Endothelial cell of coronary artery (primary cell): ENCODE measurements at places on chromosomes 12 and 14. TPM values are rescaled to one million over a fixed set of nuclear protein-coding genes. Genes with fewer than 3 reads are reported as not detected.

The SLC4A8 gene
- 4.9 TPM in 2 replicates for total RNA-seq

The ABCC9 gene
- under 0.01 and 0.19 TPM in 2 replicates for total RNA-seq

The HNF1A gene
- not detected in 2 replicates for total RNA-seq

The TSPAN19 gene
- 0.09 TPM in 1 of 2 replicates, not detected in the other for total RNA-seq

The AICDA gene
- not detected in 2 replicates for total RNA-seq

The LAG3 gene
- under 0.01 and 0.09 TPM in 2 replicates for total RNA-seq

The KLHL42 gene
- 23.2 and 40.4 TPM in 2 replicates for total RNA-seq

The NGB gene
- total RNA-seq: not detected in 2 replicates

The L2HGDH gene
- 3.7 and 3.9 TPM in 2 replicates for total RNA-seq

The GPR132 gene
- total RNA-seq: 0.18 TPM in 1 of 2 replicates, not detected in the other

The CLEC1A gene
- 2.4 and 15.2 TPM in 2 replicates for total RNA-seq

The RNASE2 gene
- not detected in 2 replicates for total RNA-seq

The FGD6 gene
- total RNA-seq: 8.9 and 13.2 TPM in 2 replicates

The SLC8A3 gene
- total RNA-seq: 0.09 and 1.4 TPM in 2 replicates

The MFAP5 gene
- total RNA-seq: under 0.01 and 1.0 TPM in 2 replicates

The TPH2 gene
- total RNA-seq: not detected in 2 replicates

The KRT79 gene
- total RNA-seq: 0.28 TPM in 1 of 2 replicates, not detected in the other

The M6PR gene
- 271 and 288 TPM in 2 replicates for total RNA-seq

The CDCA3 gene
- total RNA-seq: 5.0 and 14.8 TPM in 2 replicates

The POLR3B gene
- 11.5 and 12.2 TPM in 2 replicates for total RNA-seq

The NPC2 gene
- total RNA-seq: 161 and 208 TPM in 2 replicates

The PRB2 gene
- total RNA-seq: not detected in 2 replicates

The VSIG10 gene
- 16.1 and 22.9 TPM in 2 replicates for total RNA-seq

The RPL10L gene
- not detected in 2 replicates for total RNA-seq

The DDX54 gene
- 38.2 and 43.4 TPM in 2 replicates for total RNA-seq

The TCL1B gene
- total RNA-seq: not detected in 2 replicates

The KERA gene
- total RNA-seq: not detected in 2 replicates

The NINJ2 gene
- total RNA-seq: 0.28 and 0.90 TPM in 2 replicates

The CPNE6 gene
- total RNA-seq: not detected in 2 replicates

The TSHR gene
- total RNA-seq: not detected in 2 replicates

The ITGB7 gene
- 0.18 and 0.38 TPM in 2 replicates for total RNA-seq

The LUM gene
- 0.18 and 1.2 TPM in 2 replicates for total RNA-seq

The SPIC gene
- total RNA-seq: not detected in 2 replicates

The TMEM52B gene
- not detected in 2 replicates for total RNA-seq

The FOXG1 gene
- total RNA-seq: under 0.01 TPM in 1 of 2 replicates, not detected in the other

The SRRM4 gene
- total RNA-seq: not detected in 2 replicates

The SLC39A2 gene
- total RNA-seq: not detected in 2 replicates

The RFX4 gene
- not detected in 2 replicates for total RNA-seq

The ST8SIA1 gene
- 0.09 TPM in 2 replicates for total RNA-seq

The CD4 gene
- total RNA-seq: 0.09 TPM in 1 of 2 replicates, not detected in the other

The RNF212B gene
- not detected in 2 replicates for total RNA-seq

The TROAP gene
- 3.5 and 10.7 TPM in 2 replicates for total RNA-seq

The DCN gene
- total RNA-seq: 0.36 and 21.3 TPM in 2 replicates

The SSTR1 gene
- 0.09 and 0.94 TPM in 2 replicates for total RNA-seq

The BEST3 gene
- total RNA-seq: 0.09 TPM in 1 of 2 replicates, not detected in the other

The NCOR2 gene
- total RNA-seq: 33.2 and 69.6 TPM in 2 replicates

The HPD gene
- not detected in 2 replicates for total RNA-seq

The TMTC1 gene
- 2.8 and 45.8 TPM in 2 replicates for total RNA-seq

The PLXNC1 gene
- 0.09 and 0.28 TPM in 2 replicates for total RNA-seq

The IL22 gene
- not detected in 2 replicates for total RNA-seq

The USP15 gene
- total RNA-seq: 86.5 and 88.6 TPM in 2 replicates

The TAS2R46 gene
- 1.3 and 3.1 TPM in 2 replicates for total RNA-seq

The TSPAN8 gene
- 0.94 and 0.99 TPM in 2 replicates for total RNA-seq

The PSMA3 gene
- 95.5 and 129 TPM in 2 replicates for total RNA-seq

The TMEM63C gene
- total RNA-seq: 0.72 and 0.75 TPM in 2 replicates

The PZP gene
- total RNA-seq: 0.47 and 1.5 TPM in 2 replicates

The P2RX2 gene
- total RNA-seq: not detected in 2 replicates

The KRT4 gene
- not detected in 2 replicates for total RNA-seq
